ENCODE measurements at places on chromosomes 13 and 19.

DNA sequence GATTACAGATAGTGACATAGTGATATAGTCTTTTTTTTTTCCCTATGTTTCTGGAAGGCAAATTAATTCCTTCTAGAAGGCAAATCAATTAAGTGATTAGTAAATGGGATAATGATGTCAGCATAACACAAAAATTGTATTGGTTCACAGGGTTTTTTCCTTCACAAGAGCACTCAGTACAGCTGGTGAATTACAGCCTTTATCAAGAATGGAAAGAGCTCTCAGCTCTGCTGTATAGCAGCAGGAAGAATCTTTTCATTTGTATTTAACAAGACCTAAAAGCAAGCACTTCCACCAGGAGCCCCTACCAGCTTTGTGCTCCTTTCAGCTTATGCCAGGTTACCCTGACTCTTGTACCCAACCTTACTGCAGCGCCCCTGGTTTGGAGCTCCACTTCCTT is 90.8 kb downstream of the SERP2 start:
- no peak for DNase-seq

GRCh38 chr13:40406405-40407120 is 259.9 kb downstream of the FOXO1 start:
- DNase-seq: no peak

DNA sequence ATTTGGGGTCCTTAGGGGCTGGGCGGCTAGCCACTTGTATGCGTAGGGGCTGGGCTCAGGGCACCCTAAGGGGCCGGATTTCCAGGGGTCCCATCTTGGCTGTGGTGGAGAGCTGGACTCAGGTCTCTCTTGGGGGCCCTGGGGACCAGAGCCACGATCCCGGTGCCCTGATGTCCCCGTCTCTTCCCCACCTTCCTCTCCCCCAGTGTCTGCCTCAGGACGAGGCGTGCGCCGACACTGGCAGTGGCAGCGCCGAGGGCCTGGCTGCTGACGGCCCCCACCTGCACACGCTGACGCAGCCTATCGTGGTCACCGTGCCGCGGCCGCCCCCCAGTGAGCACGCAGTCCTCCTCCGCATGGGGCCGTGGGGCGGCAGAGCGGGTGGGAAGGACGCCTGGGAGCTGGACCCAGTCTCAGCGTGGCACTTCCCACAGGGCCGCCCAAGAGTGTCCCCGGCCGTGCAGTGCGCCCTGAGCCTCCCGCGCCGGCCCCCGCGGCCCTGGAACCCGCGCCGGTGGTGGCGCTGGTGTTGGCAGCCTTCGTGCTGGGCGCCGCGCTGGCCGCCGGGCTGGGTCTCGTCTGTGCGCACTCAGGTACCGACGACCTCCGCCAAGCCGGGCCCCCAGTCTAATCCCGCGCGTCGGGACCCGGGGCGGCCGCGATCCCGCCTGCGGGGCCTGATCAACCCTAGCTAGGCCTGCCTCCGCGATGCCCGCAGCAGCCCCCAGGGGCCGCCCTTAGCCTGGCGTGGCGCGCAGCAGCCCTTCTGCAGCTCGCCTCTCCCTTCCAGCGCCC is 2.7 kb upstream of the SNAPC2 start:
- no peak for DNase-seq

DNA sequence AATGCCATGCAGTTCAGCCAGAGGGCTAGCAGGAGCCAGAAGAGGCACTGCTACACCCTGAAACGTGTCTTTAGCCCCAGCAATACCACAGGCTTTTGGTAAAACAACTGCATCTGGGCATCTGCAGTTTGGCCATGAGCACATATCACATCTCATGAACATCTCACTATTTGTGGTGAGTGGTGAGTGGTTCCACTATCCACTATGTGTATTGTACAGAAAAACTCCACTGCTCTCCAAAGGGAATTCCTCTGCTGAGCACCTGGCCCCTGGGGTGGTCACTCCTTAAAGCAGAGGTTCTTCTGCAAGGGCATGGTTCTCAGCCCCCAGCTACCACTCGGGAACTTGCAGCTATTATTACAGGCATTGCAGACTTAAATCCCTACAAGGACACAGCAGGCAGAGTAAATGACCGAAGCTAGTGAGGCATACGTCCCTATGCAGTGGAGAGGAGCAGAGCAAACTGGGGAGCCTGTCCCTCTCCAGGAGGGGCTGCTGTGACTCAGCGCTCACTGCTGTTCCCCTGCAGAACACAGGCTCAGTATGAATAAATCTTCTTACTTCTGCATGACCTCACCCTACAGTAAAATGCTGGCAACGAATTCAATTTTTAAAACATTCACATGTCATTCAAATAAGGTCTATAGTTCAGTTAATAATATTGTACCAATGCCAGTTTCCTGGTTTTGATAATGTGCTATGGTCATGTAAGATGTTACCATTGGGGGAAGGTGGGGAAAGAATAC is 332.4 kb upstream of the ZNF507 start:
- peak; percentile 46 for DNase-seq

DNA sequence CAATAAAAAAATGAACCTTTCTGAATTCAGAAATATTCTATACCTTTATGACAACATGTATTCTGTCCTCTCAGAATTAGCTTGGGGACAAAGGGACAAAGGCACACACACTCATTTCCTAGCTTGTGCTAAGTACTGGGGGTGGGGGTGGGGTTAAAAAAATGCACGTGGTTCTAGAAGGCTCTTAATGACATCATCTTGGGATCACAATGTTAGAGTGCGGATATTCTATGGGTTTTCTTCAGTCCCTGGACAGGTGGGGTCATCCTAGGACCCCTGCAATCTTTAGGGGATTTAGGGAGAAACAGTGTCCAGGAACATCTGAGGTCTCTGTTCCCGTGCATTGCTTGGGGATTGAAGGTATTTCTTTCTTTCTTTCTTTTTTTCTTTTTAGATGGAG is 21.8 kb downstream of the GATAD2A start:
- no peak for DNase-seq

DNA sequence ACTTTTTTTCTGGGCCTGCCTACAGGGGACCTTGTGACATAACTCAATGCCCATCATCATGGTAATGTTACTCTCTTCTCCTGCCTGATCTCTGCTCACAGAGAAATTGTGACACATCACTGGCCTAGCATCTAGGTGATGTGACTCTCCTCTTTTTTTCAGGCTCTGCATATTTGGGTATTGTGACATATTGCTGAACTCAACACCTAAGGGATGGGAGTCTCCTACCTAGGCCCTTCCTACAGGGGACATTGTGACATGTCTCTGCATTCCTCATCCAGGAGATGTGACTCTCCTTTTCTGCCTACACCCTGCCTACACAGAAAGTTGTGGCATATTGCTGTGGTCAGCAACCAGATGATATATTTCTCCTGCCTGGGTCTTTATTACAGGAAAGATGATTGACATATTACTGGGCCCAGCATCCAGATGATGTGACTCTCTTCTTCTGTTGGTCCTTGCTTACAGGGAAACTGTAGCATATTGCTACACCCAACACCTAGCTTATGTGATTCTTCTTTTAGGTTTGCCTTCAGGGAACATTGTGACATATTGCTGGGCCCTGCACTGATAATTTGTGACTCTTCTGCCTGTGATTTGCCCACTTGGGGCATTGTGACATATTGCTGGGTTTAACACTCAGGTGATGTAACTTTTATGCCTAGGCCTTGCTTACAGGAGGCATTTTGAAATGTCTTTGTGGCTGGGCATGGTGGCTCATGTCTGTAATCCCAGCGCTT is 21.0 kb upstream of the ZNF254 start:
- DNase-seq: no peak

- DNase-seq: no peak
Observed at GRCh38 chr13:55992145-55992544, 1148.6 kb upstream of the PRR20A start.

GRCh38 chr13:26820871-26821270 is 60.3 kb upstream of the GPR12 start:
- DNase-seq: no peak

GRCh38 chr19:5805462-5806132 is 730 bp downstream of the NRTN start:
- no peak for DNase-seq

GRCh38 chr19:52735734-52736133 is 890 bp upstream of the ZNF611 start:
- no peak for DNase-seq

- peak; percentile 78 for DNase-seq
Observed at GRCh38 chr13:39612023-39612637, 9.1 kb upstream of the LHFPL6 start.

- DNase-seq: no peak
Observed at GRCh38 chr19:36030264-36031148, 2.2 kb downstream of the CLIP3 start.
